ENCODE measurements at places on chromosomes 1 and 21.

DNA sequence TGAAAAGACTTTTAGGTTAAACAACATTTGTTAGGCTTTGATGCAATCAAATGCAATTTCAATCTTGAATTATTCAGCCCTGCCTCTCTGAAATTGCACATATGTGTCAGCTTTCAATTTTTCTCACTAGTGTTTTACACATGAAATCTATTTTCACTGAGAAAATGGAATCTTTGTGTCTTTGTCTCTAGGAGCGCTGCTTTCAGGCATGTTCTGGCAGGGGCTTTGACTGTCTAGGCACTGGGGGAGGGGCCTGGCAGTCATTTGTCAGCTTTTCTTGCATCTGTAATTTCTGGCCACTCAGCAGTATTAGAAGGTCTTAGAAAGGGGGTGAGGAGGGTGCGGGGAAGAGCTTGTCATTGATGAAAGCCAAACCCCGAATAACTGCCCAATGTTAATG, 264.4 kb downstream of the PTPRC start:
- peak; percentile 72 for DNase-seq

DNA sequence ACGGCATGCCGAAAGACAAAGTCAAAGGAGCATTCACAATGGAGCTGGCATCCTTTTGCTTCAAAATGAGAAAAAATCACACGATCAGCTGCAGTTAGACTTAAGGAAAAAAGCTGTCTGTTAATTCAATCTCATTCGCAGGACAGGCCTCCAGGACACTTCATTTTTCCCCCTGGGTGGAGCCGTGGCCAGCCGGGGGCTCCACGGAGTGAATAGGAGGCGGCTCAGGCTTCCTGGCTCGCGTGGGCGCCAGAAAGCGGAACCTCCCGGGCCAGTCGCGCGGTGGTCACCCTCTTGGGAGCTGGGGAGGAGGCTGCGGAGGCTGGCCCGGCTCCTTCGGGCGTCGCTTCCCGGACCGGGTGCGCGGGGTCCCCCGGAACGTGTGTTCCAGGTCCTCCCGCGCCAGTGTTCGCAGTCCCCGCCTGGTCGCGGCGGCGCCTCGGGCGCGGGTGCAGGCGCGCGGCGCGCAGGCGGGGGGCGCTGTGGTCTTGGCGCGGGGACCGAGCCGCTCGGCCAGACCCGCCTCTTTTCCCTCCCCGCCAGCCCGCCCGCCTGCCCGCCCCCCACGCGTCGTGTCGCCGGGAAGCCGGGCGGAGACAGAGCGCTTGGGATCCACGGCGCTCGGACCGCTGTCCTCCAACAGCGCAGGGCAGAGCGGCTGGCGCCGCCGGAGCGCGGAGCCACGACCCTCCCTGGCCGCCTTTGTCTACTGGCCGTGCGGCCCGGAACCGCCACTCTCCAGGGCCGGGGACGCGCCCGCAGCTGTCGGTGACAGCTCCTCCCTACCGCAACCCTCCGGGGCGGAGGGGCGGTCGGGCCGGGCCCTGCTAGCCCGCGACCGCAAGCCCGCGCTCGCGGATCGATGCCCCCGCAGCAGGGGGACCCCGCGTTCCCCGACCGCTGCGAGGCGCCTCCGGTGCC, at the start of gene RHOU:
TSS of gene RHOU (plus strand) at position 599 of the 921 bp plus-strand sequence. CDS start at position 863, 264 bp downstream.
- peak; percentile 43 for DNase-seq

DNA sequence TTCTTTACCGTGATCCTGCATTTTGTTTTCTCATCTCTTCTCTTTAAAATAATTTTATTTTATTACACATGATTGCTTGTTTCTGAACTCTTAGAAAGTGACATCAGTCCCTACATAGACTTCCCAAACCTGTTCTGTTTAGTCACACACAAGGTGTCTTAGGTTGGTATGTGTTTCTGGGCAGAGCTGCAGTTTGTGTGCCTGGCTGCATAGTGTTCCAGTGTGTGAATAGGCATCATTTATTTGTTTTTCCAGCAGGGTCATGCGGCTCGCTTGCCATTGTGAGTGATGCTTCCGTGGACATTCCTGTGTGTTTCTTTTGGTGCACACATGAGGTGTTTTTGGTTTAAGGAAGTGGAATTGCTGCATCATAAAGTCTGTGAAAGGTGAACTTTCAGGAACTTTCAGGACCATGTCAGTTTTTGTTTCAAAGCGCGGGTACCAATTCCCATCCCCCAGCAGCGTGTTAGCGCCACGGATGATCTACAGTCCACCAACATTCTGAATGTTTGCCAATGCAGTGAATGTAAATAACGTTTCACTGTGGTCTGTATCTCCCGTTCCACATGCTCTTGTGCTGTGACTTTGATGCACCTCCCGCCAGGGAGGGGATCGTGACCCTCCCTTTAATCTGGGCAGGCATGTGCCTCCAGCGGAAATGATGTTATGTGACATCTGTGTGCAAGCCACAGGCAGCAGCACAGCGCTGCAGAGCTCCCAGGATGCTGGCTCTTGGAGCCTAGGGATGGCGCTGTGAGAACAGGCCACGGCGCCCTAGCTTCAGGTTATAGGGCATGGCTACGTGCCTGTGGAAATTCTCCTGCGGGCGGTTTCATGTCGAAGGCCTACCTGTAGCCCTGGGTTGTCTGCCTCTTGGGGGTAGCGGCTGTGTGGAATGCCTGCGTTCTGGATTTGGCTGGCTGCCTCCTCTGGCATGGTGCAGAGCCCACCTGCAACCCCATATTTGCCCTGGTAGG, 144.6 kb upstream of the COL6A1 start:
- DNase-seq, result peak; percentile 32

GRCh38 chr1:199377211-199377610, 650.3 kb upstream of the NR5A2 start:
- DNase-seq, result peak; percentile 39

DNA sequence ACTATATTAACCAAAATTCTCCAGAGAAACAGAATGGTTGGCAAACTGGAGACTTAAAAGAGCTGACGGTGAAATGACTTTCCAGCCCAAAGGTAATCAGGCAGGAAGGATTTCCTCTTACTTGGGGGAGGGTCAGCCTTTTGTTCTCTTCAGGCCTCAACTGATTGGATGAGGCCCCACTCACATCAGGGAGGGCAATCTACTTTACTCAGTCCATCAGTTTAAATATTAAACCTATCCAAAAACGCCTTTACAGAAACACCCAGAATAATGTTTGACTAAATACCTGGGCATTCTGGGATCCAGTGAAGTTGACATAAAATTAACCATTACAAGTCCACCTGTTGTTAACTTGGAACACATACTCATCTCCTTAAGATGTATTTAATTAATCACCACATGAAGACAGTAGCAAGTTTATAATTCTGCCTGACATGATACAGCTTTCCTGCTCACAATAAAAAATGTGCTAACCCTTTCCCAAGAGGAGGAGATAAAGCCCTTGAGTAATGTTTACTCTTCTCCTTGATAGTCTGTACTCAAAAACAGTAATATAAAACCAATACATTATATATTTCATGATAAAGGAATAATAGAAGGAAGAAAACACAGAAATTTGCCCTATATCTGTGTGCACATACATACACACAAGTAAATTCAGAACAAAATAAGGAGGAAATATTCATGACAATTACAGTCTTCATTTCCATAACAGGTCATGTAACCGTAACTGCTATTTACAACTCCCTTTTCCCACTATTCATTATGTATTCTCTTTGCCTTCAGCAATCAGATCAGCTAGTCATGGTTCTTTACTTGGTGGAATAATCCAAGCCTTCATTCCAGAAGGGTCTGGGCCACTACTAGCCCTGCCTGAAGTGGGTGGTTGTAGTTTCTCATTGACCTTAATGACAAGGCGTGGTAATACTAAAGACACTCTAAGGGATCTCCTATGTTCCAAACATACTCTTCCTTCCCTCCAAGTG, 107.5 kb upstream of the RUNX1 start:
- DNase-seq, result no peak

GRCh38 chr1:56572334-56573050, 6.9 kb downstream of the PLPP3 start:
- DNase-seq, result no peak

GRCh38 chr1:101408212-101409042, 171.6 kb downstream of the S1PR1 start:
- no peak for DNase-seq

DNA sequence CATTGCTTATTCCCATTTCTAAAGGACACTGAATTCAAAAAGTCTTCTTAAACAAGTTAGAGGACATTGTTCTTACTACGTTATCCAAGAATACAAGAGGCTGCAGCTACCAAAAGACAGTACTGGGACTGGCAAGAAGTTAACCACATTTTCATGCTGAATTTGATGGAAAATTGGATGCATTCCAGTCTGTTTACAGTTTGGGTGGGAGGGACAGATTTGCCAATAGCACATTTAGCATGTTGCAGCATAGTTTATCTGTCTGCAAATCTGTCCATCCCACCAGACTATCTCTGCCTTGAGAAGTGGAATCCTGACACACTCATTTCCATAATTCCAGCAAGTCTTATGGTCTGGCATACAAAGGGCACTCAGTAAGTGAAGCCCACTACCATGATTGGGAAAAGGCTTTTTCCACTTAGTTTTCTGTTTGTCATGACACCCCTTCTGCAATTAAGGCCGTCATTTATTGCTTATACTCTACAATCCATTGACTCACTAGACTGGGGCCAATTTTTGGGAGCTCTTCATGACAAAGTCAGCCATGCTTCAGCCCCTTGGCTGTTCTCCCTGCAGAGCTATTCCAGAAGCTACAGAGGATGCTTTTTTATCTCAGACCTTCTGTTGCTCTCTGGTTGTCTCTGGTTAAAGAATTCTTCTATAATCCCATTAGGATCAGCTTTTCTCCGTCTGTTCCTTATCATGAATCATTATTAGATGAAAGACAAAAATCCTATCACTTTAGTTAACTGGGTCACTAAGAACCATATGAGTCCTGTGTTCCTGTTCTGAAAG, 355.8 kb upstream of the PTBP2 start:
- DNase-seq, result peak; percentile 35

DNA sequence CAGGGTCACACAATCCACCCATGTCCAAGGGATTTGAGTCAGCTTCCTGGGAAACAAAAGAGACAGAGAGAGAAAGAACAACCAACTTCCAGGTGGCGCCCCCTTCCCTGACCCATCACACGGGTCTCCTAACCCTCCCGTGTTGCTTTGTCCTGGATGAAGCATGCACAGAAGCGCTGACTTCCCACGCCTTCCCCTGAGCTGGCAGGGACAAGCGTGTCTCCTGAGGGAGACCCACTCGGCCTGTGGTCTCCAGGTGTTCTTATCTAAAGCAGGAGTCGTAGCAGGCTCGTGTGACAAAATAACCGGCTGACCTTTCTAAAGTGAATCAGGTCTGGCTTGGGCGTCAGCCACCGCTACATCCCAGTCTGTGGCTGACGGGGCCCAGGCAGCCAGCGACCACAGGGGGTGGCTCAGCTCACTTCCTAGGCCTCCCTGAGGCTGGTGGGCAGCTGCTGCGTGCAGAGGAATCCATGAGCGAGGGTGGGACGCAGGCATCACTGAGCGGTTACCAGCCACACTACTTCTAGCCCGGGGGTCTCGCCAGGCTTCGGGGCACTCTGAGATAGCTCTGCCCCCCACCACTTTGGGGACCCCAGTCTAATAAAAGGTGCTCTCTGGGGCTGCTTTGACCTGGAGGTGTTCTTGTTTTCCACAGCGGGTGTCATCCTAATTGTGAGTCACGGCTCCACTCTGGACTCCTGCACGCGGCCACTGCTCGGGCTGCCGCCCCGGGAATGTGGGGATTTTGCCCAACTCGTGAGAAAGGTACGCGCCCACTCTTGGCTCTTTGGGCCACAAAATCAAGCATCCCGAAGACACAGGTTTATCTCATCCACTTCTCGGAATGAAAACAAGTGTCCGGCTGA, 40.4 kb downstream of the UBASH3A start:
- no peak for DNase-seq

DNA sequence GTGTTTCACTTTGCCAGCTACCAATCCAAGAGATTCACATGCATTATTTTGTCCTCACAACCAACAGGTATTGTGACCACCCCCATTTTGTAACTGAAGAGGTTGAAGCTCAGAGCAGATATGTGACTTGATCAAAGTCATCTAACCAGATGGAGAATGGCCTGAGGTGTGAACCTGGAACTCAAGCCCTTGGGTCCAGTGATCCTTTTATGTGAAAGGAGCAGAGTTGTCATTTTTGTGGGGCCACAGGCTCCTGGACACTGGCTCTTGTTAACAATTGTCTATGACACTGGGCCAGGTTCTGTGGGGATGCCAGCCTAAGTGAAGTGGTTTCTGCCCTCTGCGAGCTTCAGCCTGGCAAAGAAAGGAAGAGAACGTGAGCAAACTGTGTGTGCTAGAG, 172.6 kb downstream of the ZZZ3 start:
- DNase-seq, result no peak

GRCh38 chr21:41731081-41731480, 35.8 kb downstream of the RIPK4 start:
- no peak for DNase-seq

- DNase-seq, result peak; percentile 39
Observed at GRCh38 chr1:42753070-42753469, 13.0 kb upstream of the CLDN19 start.

DNA sequence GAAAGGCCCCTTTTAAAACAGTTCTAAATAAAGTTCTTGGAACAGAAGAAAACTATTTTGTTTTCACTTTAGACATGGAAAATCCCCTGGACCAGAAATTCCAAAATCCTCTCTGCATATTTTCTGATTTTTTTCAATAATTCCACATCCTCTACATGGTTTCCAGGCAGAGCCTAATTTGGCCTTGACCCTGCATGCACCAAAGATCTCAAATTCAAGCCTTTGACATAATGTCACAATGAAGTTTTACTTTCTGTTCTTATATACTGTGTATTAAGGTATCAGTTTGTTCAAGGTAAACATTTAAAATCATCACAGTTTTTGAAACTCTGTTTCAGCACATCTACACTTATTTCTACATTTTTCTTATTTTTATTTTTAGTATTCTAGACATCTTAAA, 12.2 kb upstream of the NPL start:
- no peak for DNase-seq

DNA sequence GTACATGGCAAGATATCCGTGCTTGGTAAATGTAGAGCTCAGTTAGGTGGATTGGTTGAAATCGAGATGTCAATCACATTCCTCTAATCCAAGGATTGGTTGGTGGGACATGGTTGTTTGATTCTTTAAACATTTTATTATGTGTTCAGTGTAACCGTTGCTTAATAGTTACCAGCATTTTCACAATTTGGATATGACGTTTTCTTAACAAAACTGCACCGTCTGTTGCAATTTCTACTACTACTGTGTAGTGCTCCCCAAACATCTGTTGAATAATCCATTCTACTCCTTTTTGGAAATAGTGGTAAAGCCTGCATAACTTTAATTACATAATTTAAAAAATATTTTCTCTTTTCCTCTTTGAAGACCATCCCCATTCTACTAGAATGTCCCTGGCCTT, 16.3 kb downstream of the OR2B11 start:
- no peak for DNase-seq

DNA sequence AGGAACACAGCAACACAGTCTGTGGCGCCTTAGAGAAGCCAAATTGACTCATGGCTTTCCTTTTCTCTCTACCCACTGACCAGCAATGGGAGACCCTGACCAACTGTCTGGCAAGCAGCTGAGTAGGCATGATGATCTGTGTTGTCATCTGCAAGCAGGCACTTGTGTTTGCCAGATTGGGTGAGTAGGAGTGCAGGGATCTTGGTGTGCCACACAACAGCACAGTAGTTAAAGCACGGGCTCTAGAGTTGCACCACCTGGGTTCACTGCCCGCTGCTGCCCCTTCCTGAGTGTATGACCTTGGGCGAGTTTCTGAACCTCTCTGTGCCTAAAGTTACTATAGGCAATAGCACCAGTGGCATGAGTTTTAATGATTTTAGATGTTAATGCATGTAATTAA, 95.7 kb upstream of the CD53 start:
- no peak for DNase-seq

- peak; percentile 60 for DNase-seq
Observed at GRCh38 chr1:156691665-156692440, 13.5 kb downstream of the CRABP2 start.

GRCh38 chr1:226506021-226506420, 42.5 kb upstream of the STUM start:
- no peak for DNase-seq

GRCh38 chr1:16409536-16410152, 27.6 kb downstream of the SPATA21 start:
- DNase-seq, result no peak
